Stimulated activated naive CD8-positive, alpha-beta T cell treated with anti-CD3 and anti-CD28 coated beads, Interleukin-15, Interleukin-2, amounts not matched to agents 100 U/mL and 50 U/mL, for 24 hours (primary cell): ENCODE measurements at places on chromosomes 2 and 18.
A peak's percentile ranks its signal among the peaks of the same experiment; 100 is the strongest.

GRCh38 chr2:69375494-69376353 is 11.3 kb downstream of the GFPT1 start:
- DNase-seq = no peak

DNA sequence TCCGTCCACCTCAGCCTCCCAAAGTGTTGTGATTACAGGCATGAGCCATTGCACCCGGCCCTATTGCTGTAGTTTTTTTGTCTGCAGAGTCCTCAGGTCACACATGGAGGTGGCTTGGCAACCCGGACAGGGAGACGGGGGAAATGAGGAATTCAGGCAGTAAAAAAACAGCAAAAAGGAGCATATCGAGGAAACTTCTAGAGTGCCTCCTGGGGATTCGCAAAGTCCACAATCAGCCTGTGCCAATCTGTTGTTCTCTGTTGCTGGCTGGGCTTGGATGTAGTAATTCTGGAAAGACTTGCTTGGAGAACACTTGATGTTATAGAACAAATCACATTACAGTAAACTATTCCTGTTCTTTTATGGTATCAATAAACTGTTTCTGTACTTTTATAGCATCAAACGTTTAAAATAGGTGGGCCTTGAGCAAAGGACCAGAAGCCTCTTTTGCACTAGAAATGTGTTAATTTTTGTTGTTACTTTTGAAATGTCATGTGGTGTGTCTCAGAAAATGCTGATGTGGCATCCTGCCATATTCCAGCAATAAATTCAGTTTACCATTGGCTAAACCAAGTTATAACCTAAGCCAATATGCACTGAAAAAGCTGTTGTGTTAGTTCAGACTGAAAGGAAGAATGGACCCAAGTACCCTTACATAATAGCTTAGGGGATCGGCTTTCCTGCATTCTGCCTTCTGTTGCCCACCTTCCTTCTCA is 14.4 kb downstream of the ELAC1 start:
- DNase-seq = no peak

GRCh38 chr2:174383796-174384195 is 11.7 kb upstream of the SCRN3 start:
- no peak for DNase-seq

DNA sequence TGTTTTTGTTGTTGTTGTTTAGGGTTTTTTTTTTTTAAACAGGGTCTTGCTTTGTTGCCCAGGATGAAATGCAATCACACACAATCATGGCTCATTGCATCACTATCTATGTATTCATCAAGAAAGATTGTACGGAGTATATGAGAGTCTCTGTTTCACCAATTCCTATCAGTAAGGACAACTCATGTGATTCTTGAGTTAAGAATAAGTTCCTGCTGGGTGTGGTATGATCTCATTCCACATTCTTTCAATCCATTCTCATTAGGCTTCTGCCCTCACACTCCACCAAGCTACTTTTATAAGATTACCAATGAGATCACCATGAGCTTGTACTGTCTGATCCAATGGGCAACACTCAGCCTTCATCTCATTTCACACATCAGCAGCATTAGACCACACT is 9.1 kb upstream of the AP1S3 start:
- DNase-seq = no peak

DNA sequence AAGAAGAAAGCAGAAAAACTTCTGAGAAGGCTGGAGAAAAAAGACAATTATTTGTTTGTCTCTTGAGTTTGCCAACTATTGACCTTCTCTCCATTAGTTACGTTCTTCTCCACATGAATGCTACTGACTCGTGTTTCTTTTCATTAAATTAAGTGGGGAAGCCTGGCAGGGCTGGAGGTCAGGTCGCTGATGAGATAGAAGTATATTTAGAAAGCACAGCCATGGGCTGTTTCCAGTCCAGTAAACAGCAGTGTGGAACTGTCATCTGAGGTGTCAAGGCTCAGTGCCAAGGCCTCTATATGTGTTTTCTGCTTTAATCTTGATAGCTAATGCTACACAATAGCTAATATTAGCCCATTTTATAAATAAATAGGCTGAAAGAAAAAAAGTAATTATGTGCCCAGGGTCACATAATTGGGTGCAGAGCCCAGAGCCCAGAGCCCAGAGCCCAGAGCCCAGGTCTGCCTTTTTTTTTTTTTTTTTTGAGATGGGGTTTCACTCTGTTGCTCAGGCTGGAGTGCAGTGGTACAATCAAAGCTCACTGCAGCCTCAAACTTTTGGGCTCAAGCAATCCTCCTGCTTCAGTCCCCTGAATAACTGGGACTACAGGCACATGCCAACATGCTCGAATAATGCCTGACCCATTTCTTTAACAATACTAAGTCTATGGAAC is 6.3 kb downstream of the MSGN1 start:
- DNase-seq = no peak

- no peak for DNase-seq
Observed at GRCh38 chr2:159381574-159381973, 95.1 kb upstream of the WDSUB1 start.

DNA sequence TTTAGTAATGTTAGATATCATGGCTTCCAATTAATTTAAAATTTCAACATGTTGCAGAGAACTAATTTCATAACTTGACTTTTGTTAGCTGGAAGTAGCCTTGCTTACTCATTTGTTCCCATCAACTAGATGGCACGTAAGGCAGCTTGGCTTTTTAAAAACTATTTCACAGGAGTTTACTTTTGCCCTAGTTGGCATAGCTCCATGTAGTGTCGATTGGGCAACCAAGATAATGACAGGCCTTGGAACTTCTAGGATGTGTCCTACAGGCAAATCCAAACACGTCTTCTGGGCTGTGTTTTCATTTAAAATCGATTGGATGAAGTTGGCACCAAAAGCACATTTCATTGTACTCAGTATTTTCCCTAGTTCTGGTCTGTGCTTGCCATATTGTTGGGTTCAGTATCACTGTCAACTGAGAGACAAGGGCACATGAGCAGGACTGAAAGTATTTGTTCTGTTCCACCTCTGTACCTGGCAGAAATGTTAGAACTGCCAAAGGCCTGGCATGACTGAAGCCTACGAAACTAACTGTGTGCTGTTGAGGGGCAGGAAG is 29.4 kb downstream of the HADHB start:
- DNase-seq = no peak

DNA sequence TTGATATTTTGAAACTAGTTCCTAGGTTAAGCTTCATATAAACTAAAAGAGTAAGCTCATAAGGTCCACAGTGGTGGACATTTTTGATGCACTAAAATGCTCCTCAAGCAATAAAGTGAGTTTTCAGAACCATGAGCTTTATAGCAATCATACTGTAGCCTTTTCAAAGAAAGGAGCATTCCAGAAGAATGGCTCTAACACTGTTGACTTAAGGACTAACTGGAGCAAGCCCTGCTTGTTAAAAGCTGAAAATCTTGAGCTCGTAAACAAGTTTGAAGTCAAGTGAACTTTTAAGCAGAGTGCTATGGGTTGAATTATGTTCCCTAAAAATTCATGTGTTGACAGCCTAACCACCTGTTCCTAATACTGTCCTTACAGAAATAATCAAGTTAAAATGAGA is 38.0 kb downstream of the KYNU start:
- no peak for DNase-seq

- no peak for DNase-seq
Observed at GRCh38 chr2:192228685-192229084, 34.0 kb upstream of the TMEFF2 start.

GRCh38 chr2:10550206-10551001 is 102.3 kb upstream of the ODC1 start:
- DNase-seq = no peak

DNA sequence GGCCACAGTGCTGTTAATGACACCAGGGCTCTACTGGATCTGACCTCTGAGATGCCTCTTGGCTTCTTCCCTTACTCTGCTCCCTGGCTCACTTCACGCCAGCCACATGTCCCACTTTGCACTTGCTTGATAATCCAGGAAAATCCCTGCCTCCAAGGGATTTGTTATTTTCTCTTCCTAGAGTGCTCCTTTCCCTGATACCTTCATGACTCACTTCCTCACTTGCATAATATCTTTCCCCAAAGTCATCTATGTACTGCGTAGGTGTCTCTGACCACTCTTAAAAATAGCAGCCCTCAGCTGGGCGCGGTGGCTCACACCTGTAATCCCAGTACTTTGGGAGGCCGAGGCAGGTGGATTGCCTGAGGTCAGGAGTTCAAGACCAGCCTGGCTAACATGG is 572.3 kb downstream of the PLCL1 start:
- DNase-seq = no peak

GRCh38 chr18:45169610-45170009 is 445.7 kb upstream of the SLC14A2 start:
- DNase-seq = no peak

- DNase-seq = peak; percentile 29
Observed at GRCh38 chr2:218230882-218231281, 13.9 kb downstream of the ARPC2 start.

DNA sequence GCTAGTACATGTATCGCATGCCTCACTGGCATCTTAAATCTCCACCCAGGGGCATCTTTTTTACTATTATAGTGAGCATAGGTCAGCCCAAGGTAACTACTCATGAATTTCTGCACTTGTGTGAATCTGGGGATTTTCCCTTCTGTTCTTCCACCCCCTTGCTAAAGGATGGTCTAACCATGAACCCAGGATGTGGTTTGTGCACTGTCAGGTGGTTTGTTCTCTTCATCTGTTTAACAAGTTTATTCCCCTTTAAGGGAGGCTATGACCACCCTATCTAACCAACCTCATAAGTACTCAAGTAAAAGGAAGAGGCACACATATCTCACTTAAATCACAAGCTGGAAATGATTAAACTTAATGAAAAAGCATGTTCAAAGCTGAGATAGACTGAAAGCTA is 243.0 kb downstream of the RPRM start:
- DNase-seq = peak; percentile 12

DNA sequence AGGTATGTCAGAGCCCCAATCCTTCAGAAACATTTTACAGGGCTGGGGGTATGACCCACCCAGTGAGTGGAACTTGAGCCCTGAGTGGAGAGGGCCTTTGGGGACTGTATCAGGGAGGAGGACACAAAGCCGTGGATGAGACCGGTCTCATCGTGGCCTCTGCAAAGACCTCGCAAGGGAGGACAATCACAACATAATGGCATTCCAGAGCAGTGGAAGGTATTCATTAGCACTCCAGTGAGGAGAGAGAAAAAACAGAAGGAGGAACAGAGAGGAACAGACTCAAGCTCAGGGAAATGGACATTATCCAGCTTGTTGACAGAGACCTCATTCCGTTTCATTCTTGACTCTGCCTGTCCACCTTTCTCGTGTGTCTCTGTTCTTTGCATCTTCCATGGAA is 38.8 kb upstream of the CTAGE1 start:
- DNase-seq = no peak

DNA sequence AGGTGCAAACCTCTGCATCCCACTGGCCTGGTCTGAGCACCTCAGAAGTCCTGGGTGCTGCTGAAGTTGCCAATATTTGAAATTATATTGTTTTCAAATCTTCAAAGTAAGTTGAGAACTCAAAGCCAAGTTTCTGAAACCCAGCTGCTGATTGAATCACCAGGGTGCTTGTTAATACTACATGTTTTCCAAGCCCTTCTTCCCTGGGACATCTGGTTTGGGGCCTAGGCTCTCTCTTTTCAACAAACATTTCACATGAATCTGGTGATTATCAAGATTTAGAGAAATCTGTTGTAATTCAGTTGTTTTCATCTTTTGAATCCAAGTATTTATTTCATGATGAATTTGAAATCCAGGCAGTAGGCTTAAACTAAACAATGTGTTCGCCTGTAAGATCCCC is 24.4 kb downstream of the MLPH start:
- DNase-seq = no peak

- no peak for DNase-seq
Observed at GRCh38 chr2:176166272-176166671, 9.2 kb downstream of the HOXD3 start.

DNA sequence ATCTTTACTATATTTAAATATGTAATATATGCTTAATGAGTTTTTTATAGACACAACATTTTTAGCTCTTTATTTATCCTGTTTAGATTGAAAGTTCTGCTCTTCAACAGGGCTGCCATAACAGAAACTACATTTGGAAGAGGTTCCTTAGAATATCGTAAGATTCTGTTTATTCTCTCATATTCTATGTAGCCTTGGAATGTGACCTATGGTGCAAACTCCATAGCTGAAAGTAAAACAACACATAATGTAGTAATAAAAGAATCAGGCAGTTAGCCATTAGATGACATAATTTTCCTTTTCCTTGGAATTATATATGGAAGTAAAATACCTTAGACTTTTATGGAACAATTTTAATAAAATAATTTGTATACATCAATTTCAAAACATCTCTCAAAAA is 91.3 kb downstream of the ZNF804A start:
- no peak for DNase-seq

DNA sequence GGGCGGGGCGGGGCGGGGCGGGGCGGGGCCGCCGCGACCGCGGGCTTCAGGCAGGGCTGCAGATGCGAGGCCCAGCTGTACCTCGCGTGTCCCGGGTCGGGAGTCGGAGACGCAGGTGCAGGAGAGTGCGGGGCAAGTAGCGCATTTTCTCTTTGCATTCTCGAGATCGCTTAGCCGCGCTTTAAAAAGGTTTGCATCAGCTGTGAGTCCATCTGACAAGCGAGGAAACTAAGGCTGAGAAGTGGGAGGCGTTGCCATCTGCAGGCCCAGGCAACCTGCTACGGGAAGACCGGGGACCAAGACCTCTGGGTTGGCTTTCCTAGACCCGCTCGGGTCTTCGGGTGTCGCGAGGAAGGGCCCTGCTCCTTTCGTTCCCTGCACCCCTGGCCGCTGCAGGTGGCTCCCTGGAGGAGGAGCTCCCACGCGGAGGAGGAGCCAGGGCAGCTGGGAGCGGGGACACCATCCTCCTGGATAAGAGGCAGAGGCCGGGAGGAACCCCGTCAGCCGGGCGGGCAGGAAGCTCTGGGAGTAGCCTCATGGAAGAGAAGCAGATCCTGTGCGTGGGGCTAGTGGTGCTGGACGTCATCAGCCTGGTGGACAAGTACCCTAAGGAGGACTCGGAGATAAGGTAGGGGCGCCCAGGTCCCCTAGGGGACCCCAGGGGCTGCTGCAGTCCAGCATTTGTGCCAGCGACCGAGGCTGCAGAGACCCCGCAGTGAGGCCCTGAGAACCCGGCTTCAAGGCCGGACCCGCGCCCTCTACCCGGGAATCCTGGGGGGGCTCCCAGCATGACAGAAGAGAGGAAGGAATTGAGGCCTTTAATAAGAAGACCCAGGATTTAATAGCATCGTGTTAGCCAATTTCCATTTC is at the start of gene KHK:
Gene KHK, plus strand, starts transcription at position 49 of the 870 bp plus-strand sequence. Its CDS starts 488 bp downstream, at position 537.
- peak; percentile 29 for DNase-seq

DNA sequence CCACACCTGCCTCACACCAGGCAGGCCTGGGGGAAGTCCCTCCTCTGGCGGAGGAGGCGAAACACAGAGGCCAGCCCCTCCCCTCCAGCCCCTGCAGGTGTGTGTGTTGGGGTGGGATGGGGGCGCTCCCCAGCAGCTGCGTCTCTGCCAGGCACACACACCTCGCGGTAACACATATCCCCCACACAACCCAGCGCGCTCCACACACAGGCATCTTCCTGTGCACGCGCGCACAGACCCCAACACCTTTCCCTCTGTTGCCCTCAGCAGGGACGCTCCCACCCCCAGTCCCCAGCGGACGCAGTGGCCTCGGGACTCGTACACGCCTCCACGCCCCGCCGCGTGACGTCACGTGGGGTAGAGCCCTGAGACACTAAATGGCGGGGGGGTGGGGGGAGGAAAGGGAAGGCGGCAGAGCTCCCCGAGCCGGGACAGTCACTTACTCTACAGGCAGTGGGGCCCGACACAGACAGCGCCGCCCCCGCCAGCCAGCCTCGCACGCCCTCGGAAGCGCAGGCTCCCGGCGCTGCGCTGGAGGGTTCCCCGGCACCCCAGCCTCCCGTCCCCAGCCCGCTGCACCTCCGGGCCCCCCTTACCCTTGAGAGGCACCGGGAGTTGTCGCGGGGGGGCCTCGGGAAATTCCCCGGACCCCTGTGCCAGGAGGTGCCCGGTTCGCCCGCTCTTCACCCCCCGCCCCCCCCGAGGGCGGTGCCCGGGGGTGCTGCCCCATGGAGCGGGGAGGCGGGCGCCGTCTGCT is at the start of gene WNT10A:
Gene WNT10A, plus strand, starts transcription at position 751 of the 757 bp plus-strand sequence. CDS start 144 bp downstream, outside the sequence.
- DNase-seq = peak; percentile 78
